ENCODE measurements at places on chromosomes 6 and 20.

DNA sequence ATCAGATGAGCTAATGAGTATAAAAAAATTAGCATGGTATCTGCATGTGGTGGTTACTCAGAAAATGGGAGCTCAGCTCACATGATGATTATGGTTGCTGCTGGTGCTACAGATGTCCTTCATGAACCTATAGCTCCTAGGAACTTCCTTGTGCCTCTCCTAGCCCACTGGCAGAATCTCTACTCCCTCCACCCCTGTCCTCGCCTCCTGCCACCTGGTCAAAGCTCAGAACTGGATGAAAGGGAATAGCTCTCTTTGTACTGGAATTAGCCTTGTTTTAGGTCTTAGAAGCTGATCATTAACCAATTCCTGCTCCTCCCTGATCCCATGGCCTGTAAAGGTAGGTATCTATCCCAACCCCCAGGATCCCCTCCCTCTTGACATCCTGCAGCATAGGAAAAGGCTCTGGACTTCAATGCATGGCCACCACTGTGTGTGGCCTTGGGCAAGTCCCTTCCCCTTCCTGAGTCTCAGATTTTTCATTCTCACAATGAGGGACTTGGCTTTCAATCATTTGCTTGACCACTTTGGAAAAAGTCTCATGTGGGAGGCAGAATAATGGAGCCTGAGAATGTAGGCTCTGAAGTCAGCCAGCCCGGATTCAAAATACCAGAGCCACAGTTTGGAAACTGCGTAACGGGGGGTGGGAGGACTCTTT lies 43.9 kb downstream of the SLC13A3 start:
- no peak for DNase-seq

DNA sequence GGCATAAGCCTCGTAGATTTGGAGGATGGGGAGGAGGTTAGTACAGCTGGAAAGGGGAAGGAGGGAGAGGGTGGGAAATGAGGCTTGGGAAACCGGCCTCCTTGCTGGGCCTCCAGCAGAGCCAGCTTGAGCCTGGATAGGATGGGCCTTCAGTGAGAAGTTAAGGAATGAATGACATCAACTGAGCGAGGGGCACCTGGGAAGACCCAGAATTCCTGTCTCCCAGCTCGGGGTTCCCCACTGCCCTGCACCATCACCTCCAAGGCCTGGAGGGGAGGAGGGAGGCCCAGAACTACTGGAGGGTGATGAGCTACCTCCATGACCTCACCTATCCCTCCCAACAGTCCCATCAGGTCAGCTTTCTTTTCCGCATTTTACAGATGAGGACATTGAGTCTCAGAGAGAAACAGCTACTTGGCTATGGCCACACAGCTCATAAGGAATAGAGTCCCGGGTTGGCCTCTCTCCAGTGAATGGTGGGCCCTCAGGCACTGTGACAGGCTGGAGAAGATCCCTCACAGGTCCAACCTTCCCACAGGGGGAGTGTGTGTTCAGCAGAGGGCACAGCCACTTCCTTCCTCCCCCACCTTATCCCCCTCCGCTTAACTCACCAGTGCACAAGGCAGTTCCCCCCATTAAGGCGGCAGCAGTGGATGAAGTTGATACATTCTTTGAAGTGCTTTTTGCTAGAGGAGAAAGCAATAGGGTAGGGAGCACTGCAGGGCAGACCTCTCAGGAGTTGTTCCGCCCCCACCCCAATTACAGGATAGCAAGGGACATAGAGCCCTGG lies 6.8 kb downstream of the DUSP15 start:
- no peak for DNase-seq

- DNase-seq: peak; percentile 33
These were observed at the start of gene PLEKHG1 for GRCh38 chr6:150599199-150600009. Gene PLEKHG1, plus strand, starts transcription at chr6:150599885. Its CDS starts 133,797 bp downstream, at chr6:150733682.

- DNase-seq: no peak
These were observed 134.0 kb downstream of the SAMD5 start for GRCh38 chr6:147642458-147642857.

GRCh38 chr6:133992992-133993680 lies 40.1 kb downstream of the TBPL1 start:
- DNase-seq: no peak

- no peak for DNase-seq
These were observed 556.0 kb upstream of the JAG1 start for GRCh38 chr20:11229772-11230171.

DNA sequence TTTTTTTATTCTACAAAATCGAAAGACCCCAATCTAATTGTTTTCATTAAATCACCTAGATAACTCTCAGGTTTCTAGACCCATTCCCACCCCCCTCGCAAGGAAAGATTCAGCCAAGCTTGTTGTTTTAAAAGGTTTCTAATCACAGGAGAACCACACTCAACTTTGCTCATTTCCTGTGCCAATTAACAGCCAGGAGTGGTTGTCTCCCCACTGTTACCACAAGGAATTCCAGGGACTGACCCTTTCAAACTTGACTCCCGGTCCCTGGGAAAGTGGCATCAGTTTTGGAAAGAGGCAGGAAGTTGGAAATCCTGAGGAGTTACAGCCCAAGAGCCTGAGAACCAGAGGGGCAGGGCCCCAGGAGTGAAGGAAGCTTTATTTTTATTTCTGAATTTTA lies 561.3 kb upstream of the JAG1 start:
- no peak for DNase-seq

DNA sequence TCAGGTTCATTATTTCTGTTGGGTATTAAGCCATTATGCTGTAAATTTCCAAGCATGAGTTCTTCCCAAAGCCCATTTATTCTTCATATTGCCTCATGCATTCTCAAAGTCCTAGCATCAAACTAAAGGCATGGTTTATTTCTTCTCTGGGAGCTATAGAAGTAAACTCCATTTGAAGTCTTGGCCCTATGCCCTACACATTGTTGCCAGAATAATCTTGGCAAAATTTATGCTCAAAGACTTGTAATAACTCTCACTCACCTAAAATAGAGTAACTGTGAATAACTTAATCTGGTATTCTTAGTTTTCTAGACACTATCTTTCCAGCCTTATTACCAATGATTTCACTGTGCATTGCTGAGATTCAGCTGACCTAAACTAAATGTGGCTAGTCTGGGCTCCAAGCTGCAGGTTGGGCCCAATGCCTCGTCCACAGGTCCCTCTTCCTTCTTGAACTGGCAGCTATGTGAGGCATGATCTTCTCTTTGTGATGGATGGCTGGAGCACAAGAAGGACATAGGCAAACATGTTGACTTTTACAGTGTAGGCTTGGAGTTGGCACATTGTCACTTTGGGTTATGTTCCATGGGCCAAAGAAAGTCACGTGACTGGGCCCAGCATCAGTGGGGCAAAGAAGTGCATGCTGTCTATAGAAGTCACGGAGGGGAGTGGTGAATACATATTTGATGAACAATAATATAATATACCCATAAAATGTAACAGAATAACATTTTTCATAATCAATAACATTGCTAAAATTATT lies 39.1 kb upstream of the ANKEF1 start:
- no peak for DNase-seq

- no peak for DNase-seq
These were observed 4.3 kb downstream of the PPP1R11 start for GRCh38 chr6:30071081-30071818.

DNA sequence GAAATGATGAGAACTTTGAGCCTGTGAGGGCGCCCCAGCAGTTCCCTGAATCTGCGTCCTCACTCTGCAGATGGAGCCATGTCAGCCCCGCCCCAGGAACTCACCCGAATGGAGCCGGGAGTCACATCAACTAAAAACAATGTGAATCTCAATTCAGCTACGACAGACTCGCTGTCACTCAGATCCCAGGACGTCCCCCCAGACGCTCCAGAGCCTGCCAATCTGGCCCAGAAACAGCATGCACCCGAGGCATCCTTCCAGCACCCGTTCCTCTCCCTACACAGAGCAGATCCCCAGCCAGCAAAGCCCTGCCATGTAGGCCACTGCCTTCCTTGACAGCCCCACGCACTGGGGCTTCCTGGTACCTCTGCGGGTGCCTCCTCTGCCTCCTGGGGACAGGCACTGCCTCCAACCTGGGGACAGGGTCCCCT lies 248.0 kb downstream of the TTLL2 start:
- no peak for DNase-seq

DNA sequence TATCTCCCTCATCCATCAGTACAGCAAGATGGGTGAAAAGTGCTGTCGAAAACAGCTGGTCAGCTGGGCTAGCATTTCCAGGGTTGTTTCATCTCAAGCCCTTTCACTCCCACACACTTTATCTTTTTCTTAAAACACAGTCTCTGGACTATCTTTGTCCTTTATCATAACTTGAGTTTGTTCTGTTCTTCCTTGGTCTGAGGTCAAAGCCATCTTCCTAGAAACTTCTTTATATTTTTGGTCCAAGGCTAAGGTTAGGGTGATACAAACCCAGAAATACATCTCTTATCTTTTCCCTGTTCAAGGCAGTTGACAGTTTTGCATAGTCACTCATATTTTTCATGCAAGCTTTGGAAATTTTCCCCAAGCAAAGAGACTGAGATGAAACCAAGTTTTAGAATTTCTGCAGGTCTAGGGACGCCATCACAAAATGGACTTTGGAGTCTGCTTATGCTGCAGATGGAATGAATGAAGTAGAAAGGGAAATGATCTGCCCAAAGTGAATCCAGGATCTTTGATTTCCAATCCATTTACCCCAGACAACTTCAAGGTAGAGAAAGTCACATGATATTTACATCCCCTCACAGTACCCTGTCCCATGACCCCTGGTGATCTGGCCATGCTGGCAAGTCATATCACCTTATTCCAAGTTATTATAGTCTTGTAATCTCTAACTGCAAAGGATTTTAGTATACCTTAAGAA lies 297.0 kb downstream of the ZNF217 start:
- DNase-seq: no peak

DNA sequence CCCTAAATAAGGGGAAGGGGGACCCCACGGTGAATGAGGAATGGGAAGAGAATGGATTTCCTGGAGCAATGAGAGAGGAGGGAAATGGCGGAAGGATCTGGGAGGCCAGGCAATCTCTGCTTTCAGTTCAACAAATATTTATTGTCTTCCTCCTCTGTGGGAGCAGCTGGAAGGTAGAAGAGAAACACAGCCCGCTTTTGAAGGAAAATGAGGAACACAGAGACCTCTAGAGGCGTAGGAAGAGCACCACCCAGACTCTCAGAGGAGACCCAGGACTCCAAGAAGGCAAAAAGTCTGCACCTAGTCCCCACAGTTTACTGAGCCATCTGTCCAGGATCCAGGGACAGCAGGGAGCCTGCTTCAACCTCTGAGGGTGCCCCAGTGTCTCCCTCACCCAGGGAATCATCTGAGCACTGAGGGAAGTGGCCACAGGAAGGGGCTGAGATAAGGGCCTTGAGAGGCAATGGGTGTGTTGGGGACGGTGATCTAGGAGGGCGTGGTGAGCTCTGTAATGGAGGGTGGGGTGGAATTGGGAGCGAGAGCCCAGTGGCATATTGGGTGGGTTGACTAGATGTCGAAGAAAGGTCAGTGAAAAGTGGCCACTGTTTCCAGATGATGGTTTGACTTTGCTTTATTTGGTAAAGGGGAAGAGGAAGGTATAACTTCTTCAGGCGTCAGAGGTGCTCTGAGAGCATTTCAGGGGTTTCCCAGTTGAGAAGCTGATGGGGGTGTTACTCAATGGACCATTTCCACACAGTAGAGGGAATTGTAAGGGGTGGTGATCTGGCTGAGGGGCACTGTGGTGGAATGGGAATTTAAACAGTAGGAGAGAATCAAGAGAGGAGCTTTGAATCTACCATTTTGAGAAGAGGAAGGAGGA lies 610 bp downstream of the PSORS1C1 start:
- no peak for DNase-seq

DNA sequence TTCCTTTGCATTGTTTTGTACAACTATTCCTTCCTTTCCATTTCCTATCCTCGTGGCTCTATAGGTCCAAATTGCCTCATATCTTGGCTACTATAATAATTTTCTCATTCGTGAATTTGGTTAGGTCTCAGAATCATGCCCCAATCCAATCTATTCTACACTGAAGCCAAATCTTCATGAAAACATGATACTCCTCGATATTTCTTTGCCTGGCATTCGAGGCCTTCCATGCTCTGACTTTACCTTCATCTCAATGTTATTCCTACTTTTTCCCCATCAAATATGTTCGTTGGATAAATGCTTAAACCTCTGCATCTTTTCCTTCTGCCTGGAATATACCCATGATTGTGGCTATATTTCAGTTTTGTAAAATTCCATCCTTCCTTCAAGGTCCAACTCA lies 30.4 kb downstream of the TCF21 start:
- DNase-seq: no peak

DNA sequence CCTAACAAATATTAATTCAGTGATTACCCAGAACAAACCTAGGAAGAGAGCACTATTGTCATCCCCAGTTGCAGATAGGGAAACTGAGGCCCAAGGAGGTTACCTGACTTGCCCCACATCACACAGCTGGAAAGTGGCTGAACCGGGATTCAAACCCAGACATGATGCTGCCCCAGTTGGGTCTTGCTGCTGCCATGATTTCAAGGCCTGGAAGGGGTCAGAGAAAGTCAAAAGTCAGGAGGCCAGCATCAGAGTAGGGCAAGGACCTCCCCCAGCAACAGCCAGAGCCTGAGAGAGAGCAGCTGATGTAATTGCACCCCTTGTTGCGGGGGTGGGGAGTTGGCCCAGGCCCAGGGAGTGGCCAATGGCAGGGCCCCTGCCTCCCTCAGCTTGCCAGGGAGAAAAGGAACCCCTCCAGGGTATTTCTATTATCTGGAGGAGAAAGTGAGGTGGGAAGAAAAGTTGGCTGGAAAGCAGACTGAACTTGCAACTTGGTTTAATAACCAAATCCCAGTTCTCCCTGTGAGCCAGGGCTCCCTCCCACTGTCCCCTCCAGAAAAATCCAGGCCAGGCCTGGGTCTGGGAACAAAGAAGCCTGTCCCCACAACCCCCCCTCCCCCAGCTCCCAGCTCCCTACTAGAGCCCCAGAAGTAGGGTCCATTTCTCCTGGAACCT lies 83.6 kb downstream of the MRPL14 start:
- no peak for DNase-seq

DNA sequence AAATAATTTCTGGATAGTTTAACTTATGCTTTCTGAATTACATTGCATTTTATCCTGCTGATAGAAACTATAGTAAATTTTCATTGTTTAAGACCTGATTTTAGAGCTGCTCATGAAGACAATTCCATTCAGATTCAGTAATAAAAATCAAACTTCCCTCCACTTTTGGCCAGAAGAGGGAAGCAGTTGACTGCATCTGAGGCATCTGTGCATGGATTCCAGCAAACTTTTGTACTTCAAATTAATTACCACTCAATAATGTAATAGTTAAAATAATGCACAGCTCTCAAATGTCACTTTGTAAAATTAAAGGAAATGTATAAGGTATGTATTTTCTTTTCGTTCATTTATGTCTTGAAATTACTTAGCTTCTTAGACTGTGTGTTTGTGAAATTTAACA lies 64.2 kb upstream of the SLC35B3 start:
- DNase-seq: no peak

DNA sequence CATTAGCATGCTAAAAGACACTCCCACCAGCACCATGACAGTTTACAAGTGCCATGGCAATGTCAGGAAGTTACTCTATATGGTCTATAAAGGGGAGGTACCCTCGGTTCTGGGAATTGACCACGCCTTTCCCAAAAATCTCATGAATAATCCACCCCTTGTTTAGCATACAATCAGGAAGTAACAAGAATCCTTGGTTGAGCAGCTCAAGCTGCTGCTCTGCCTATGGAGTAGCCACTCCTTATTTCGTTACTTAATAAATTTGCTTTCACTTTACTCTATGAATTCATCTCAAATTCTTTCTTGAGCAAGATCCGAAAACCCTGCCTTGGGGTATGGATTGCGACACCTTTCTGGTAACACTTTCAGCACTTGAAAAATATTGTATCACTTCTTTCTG lies 243.0 kb downstream of the BMP2 start:
- DNase-seq: no peak

- no peak for DNase-seq
These were observed 9.5 kb downstream of the MYL9 start for GRCh38 chr20:36550790-36551299.

GRCh38 chr20:25220810-25221591 lies 25.5 kb downstream of the ENTPD6 start:
- DNase-seq: no peak

All from stimulated activated CD4-positive, alpha-beta T cell treated with anti-CD3 and anti-CD28 coated beads, Interleukin-15, amount 100 ng/mL, for 1 hour (primary cell).